ENCODE measurements at places on chromosomes 12 and 14.

- DNase-seq = no peak
Observed at GRCh38 chr12:80293347-80293746, 150.7 kb upstream of the PTPRQ start.

DNA sequence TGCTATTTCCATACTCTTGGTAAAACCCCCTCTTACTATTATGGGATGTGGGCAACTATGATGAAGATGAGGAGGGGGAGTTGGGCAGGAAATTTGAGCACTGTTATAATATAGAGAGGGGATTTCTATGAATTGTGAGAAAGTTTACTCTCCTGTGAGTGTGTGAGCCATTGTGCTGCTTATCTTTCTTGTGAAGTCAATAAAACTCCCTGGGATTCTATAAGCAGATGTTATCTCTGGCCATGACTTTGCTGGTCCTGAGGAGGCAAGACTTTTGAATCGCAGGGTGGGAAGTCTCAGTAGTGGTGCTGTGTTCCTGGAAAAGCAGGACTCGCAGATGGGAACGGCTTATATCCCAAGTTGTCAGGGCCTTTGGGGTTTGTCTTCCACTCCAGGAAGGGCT lies 62.2 kb downstream of the EMP1 start:
- DNase-seq = no peak

DNA sequence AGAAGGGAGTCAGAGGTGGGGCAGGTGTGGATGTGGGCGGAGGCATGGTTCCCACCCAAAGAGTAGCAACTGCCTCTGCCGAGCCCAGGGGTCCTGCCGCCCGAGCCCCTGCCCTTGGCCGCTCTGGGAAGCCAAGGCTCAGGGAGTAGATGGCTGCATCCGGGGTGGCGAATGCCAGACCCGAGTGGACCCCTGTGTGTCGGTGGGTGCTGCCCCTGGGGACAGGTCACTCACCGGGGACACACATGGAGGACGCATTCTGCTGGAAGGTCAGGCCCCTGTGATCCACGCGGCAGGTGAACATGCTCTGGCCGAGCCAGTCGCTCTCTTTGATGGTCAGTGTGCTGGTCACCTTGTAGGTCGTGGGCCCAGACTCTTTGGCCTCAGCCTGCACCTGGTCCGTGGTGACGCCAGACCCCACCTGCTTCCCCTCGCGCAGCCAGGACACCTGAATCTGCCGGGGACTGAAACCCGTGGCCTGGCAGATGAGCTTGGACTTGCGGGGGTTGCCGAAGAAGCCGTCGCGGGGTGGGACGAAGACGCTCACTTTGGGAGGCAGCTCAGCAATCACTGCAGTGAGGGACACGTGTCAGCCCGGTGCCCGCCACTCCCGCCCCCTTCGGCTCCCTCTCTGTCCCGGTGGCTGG lies 329.0 kb downstream of the TMEM121 start:
- no peak for DNase-seq

DNA sequence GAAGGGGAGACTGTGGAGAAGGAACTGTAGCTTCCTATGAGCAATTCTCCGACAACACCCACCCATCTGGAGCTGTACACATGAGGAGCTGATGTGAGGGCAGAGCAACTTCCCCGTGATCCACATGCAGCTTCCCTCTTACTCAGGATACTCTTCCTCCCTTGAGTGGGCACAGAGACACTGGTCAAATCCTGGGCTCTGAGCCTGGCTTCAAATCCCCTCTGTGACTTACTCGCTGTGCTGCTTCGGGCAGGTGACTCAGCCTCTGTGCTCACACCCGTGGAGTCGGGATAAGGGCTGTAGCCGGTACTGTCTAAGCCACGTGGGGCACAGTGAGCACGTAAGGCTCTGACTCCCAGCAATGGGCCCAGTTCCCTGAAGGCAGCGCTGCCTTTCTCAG lies 31.1 kb downstream of the ZFYVE21 start:
- no peak for DNase-seq

Data from stimulated activated CD4-positive, alpha-beta T cell treated with anti-CD3 and anti-CD28 coated beads, Interleukin-12 subunit alpha, Interleukin-12 subunit beta, amount 100 ng/mL, for 24 hours (primary cell).